CMK (cell line): ENCODE measurements at places on chromosomes 7 and 10.

- DNase-seq, result no peak
Observed at GRCh38 chr7:140358412-140359051, 39.8 kb downstream of the SLC37A3 start.

- DNase-seq, result no peak
Observed at GRCh38 chr7:50372923-50373322, 68.4 kb downstream of the IKZF1 start.

GRCh38 chr7:36304099-36304425 is 85.6 kb upstream of the ANLN start:
- DNase-seq, result no peak

DNA sequence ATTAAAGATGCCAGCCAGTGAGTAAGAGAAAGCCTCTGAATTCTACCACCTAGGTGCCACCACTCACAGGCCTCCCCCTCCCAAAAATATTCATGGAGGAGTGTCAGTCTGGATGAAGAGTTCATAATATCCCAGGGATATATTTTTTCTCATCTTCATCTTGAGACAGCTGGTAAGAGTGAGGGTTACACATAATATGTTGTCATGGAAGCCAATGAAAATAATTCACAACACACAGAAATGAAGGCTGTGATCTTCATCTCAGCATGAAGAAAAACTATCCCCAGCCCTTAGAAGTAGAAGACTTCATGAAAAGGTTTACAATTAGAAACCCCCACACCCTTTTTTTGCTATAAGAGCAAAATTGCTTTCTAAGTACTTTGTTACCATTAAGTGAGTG is 175.6 kb downstream of the DNAH11 start:
- DNase-seq, result no peak

GRCh38 chr10:101046332-101047238 is 15.2 kb upstream of the KAZALD1 start:
- no peak for DNase-seq

DNA sequence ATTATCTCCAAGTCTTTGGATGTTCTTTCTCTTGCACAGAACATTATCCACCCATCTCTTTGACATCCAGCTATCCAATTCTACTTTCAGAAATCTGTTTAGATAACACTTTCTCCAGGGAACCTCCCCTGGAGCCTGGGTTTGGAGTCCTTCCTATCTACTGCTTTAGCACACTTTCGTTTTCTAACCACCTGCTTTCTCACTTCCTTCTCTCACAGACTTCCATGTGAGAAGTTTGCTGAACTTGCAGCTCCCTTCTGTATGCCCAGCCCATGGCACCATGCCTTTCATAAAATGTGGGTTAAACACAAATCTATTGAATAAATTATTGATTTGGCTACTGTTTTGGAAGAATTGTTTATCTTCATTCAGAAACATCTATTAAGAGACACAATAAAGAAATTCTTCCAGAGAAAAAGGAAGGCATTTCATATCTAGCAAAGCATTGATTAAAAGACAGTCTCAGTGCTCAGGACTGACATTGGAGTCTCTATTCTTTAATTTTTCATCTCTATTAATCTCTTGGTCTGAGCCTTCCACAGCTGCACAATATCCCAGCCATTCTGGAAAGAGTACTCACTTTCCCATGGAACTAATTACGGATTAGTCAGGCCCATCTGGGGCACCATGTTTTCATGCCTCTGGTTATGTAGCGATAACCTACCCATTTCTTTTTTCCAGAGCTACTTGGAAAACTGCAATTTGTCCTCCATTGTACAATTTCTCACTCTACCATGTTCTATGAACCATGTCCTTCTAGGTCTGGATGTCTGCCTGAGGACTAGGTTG is 1077.3 kb downstream of the SORCS3 start:
- no peak for DNase-seq

GRCh38 chr10:69848454-69848853 is 46.7 kb downstream of the COL13A1 start:
- no peak for DNase-seq

DNA sequence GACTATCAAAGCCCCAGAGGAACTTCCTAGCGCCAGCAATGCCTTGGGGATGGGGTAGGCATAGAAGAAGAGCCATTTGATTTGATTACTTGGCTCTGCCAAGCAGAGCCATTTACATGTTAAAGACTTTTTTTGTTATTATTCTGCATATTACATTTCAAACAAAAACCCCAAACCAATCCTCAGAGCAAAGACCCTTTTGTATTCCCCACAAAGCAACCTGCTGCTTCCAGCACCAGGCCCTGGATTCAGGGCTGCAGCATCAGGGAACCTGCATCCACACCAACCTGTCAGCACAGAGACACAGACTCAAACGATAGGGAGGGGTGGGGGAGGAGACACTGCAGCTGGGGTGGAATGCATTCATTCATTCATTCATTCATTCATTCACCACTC is 73.2 kb downstream of the GRID1 start:
- DNase-seq, result no peak

DNA sequence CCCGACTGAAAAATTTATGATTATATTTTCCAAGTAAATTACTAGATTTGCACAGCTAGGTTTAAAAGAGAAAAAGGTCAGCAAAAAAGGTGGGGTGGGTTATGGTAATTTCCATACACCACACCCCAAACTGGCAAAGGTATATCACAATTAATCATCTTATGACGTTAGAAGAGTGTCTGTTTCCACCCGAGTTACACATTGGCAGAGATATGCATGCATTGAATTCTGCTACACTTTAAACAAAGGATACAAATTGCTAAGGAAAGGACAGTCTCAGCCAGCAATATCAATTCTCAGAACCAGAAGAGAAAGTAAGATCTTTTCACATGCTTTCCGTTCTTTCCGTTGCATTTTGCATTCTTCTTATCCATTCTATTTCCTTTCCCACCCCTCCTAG is 843.3 kb downstream of the GATA3 start:
- no peak for DNase-seq

- DNase-seq, result peak; percentile 25
Observed at GRCh38 chr7:36967387-36967786, 243.1 kb upstream of the AOAH start.

DNA sequence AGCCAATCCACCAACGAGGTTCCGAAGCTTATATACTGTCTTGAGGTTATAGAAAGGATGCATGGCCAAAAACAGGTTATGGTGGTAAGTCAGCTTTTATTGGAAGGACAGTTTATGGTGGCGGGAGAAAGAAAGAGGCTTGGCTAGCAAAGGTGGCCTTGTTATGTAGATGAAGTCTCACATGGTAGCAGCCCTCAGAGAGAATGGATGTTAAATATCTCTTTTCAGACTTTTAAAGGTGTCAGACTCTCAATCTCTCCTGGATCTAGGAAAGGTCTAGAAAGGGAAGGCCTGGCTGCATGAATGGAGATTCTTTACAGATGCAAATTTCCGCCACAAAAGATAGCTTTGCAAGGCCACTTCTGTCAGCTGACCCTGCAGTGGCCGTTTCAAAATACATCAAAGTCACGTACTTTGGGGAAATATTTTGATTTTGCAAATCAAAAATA is 333.8 kb downstream of the GALNT17 start:
- no peak for DNase-seq

DNA sequence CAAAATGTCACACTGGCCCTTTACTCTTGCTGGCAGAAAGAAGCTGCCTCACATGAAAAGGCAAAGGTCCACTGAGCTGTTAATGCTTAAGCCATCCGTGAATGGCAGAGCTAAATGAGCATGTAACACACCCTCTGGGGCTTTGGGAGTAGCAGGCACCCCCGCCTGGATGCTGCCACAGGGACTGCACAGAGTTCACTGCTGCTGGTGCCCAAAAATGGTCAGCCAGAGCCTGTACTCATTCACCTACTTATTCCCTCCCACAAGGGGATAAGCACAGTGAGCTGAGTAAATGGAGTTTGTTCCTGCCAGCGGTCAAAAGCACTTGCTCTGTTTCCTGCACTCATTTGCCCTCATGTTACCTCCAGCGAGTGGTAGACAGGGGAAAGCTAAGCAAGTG is 374.0 kb upstream of the STEAP1 start:
- DNase-seq, result no peak

DNA sequence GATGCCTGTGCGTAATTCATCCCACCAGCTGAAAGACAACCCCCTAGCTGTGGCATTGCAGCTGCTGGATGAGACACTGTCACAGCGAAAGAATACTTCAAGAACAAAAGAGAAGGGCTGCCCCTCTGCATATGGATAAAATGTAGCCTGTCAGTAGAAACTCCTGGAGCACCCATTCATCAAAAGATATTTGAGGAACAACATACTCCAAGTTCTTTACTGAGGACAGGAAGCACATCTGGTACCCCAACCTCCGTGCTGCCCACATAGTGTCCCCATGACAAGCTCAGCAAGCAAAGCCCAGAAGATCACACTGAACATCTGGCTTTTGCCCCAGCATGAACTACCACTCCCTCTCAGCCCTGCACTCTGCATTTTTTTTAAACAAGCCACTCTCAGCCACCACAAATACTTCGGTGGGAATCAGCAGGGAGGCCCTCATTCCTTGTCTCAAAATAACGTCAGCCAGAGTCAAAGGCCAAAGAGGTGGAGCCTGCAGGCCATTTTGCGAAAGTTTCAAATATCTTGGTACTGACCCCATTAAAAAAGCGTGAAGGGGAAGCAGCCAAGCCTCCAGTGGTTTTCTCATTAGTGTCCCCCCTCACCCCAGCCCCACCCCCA is 1.7 kb downstream of the CREB3L2 start:
- DNase-seq, result peak; percentile 90

GRCh38 chr10:89685936-89686335 is 15.5 kb upstream of the KIF20B start:
- peak; percentile 54 for DNase-seq

GRCh38 chr10:100020886-100021253 is 11.1 kb upstream of the DNMBP start:
- no peak for DNase-seq

DNA sequence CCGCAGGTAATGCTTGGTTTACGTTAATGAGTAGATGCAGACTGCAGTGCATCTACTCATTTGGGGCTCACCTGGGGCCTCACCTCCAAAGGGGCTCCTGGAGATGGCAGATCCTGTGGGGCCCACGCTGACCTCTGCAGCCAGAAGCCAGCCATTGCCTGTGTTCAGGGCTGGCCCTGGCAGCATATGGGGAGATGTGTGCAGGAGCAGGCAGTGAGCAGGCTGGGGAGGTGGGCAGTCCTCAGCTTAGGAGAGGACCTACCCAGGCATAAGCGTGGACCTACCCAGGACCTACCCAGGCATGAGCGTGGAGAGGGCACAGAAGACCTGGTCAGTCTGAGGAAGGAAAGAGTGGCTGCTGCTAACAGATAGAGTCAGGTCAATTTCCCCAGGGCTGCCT is 178.5 kb downstream of the PTPRN2 start:
- DNase-seq, result no peak

DNA sequence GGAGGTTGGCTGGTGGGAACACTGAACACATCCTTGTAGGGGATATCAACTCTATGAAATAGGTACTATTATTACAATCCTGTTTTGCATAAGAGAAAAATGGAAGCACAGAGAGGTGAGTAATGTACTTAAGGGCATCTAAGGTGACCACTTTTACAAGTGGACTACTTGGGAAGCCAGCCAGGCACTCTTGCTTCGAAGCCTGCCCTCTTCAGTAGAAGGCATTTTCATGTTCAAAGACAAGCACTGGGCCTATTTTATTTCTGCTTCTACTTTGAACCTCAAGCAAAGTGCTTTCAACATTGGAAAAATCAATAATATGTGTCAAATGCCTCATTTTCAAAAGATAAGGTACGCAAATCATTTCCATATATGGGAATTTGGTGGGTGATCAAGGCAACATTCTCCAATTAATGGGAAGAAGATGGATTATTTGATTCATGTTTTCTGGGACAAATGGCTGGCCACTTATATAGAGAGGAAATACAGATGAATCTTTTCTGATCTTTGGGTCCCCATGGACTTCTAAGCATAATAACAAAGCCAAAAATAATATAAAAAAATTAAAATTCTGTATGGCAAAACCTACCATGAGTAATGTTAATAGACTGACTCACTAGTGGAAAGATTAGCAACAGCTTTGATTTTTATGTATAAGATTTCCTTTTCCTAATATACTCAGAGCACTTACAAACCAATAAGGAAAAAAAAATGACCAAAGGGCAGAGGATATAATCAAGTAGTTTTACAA is 270.2 kb downstream of the FRMD4A start:
- no peak for DNase-seq

GRCh38 chr10:125063256-125063925 is 97.0 kb downstream of the CTBP2 start:
- DNase-seq, result no peak

DNA sequence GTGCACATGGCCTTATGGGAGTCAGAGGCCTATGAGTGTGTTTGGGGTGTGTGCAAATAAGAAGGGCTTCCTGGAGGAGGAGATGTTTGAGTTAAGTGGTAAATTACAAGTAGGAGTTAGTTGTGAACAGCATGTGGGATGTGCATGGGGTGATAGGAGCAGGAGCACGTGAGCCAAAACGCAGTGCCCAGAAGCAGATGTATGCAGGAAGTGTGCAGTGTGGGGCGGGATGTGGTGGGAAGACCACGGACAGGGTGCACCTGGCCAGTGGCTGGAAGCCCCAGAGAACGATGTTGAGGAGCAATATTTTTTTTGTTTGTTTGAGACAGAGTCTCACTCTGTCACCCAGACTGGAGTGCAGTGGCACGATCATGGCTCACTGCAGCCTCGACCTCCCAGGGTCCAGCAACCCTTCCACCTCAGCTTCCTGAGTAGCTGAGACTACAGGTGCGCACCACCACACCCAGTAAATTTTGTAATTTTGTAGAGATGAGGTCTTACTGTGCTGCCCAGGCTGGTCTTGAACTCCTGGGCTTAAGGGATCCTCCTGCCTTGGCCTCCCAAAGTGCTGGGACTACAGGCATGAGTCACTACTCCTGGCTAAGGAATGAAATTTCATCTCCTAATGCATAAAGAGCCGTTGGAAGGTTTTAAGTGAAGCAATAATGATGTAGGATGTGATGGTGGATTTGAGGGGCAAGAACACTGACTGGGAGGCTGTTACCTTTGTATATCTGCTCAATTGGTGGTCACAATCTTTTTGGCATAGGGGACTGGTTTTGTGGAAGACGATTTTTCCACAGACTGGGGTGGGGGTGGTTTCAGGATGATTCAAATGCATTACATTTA is 78.4 kb downstream of the LYZL2 start:
- peak; percentile 34 for DNase-seq

DNA sequence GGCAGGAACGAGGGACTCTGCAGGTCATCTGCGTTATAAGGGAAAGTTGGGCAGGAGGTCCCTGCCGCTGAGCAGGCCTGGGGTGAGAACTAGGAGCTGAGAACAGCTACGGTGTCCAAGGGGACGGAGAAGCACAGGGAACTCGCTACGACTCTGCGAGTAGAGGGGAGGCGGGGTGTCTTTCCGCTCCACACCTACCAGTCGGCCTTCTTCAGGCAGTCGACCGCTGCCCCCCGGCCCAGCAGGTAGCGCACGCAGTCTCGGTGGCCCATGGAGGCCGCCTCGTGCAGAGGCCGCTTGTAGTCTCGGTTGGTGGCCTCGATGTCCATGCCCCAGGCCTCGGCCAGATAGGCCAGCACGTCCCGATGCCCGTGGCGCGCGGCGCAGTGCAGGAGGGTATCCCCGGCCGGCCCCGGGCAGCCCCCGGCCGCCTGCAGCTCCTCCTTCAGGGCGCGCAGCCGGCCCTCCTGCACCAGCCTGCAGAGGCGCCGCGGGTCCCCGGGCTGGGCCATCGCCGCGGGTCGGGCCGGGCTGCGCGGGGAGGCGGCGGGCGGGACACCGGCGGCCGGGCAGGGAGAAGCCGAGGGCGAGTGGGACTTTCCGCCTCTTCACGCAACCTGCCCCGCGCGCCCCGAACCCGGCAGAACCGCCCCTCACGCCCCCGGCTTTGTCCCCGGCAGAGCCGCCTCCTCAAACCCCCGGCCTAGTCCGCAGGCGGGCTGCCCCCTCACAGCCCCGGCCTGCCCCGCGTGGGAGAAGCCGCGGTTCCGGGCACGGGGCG is 660 bp downstream of the ANKRD16 start:
- DNase-seq, result no peak

- no peak for DNase-seq
Observed at GRCh38 chr7:46356371-46356770, 435.3 kb upstream of the IGFBP3 start.
